ENCODE measurements at places on chromosomes 6 and 20.

- no peak for DNase-seq
Measured at GRCh38 chr6:90025523-90026061, 131.3 kb downstream of the GJA10 start.

DNA sequence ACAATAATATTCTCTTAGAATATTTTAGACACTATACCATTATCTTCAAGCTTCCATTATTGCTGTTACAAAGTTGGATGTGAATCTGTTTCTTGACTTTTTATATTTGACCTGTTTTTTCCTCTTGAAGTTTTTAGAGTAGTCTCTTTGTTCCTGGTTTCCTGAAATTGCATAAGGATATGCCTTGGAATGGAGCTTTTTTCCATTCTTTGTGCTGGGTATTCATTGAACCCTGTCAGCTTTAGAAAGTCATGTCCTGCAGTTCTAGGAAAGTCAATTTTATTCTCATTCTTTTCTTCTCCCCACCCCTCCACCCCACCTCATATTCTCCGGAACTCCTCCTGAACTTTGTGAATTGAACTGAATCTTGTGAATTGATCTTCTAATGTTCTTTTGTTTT is 92.4 kb upstream of the FOXO3 start:
- DNase-seq: no peak

- DNase-seq: no peak
Measured at GRCh38 chr6:68776354-68776753, 141.3 kb downstream of the ADGRB3 start.

GRCh38 chr6:63839485-63839884 is 203.9 kb downstream of the PHF3 start:
- no peak for DNase-seq

DNA sequence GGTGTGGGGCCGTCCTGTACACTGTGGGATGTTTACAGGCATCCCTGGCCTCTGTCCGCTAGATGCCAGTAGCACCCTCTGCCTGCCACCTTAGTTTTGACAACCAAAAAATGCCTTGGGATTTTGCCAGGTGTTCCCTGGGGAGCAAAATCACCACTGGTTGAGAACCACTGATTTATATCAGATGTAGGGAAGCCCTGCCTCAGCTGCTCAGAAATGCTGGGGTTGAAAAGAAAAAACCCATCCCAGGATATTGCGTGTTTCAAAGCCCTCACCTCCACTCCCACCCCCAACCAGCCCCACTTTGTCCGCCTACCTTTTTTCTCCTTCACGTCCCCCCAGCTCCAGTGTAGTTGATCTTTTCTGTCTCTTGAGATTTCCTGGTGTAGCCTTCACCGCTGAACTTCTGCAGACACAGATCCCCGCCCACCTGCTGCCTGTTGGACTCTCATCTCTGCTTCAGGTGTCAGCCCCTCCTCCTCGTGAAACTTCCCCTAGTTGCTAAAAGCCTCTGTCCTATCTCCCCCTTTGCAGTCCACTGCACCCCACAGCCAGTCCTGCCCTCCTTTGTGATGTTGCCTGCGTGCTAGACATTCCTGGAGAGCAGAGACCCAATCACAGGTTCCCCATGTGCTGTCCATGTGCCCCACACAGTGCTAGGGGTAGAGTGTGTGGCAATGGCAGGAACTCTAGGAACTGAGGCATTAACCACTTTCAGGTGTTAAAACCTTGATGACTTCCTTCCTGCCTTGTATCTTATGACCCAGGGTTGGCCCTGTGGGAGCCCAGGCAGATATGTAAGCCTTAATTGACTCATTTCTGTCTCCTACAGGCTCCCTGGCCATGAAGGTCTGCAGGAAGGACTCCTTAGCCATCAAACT is 98.9 kb downstream of the TBC1D7 start:
- no peak for DNase-seq

DNA sequence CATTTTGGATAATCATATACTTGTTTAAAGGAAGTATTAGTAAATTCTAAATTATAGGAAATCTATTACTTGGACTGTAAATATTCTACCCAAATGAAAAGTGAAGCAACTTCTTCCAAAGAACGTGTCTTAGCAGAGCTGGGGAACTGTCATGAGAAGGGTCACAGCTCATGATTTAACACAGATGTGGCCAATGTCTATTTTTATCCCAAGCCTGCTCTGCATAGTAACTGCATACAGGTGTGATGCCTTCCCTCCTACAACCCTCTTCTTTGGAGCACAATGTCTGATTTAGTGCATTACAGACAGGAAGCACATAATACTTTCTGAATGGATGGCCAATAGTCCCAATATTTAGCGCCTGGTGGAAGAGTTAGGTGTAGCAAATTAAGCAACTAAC is 138.7 kb upstream of the THEMIS start:
- DNase-seq: no peak

- DNase-seq: no peak
Measured at GRCh38 chr6:21228876-21229460, 364.6 kb upstream of the SOX4 start.

- no peak for DNase-seq
Measured at GRCh38 chr20:33162753-33163152, 5.2 kb upstream of the BPIFA2 start.

GRCh38 chr6:11760015-11760473 is 18.6 kb downstream of the ADTRP start:
- no peak for DNase-seq

DNA sequence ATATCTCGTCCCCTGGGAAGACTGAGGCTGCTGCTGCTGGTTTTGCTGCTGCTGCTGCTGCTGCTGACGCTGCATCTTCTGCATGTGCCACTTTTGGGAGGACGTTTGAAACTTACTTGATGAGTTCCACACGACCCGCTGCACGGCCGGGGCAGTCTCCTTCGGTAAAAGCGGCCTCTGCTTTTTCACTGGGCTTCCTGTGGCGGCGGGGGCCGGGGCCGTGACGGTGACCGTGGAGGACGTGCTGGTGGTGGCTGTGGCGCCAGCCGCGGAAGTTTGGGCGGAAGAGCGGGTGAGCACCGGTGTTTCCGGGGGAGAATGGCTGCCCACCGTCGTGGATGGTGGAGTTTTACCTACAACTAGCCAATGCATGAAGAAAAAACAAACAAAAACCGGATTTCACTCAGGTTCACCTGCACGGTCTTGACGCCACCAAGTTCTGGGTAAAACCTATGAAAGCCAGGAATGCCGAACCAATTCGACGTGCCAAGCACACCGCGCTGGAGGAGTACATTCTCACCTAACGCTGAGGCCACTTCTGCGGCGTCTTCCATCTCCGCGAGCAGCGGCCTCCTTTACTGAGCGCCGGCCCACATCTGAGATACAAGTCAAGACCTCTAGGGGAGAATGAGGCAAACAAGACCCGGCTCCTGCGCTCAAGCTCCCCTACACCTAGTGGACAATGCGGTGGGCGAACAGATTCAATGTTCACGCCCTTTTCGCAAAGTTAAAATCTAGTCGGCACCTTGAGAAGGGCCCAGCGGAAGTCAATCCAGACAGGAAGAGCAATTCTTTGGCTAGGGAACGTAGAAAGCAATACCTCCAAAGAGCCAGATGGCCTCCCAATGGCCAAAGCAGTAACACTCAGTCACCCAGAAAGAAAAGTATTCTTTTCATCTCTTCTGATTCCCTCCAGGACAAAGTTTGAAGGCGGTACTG is 117.5 kb downstream of the ZMYND8 start:
- no peak for DNase-seq

DNA sequence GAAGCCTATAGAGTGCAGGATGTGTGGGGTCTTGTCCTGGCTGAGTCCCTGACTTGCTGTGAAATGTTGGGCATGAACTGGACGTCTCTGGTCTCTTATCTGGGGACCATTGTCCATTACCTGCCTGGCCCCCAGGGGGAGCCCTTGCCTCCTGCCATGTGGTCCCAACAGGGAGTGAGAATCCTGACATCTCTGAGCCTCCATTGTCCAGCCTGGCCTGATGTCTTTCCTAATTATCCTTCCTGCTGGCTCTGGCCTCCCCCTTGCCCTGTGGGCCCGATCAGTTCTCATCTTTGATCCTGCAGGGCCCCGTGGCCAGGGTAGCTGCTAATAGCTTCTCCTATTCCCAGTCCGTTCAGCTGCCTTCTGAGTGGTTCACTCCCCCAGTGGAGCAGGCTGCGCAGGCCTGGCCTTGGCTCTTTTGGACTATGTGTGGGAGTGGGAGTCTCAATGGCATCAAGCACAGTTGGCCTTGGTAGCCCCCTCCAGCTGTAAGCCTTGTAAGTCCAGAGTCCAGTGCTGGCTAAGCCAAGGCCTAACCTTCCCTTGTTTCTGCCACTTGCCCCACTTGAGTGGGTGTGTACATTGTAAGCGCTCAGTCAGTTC is 77.9 kb upstream of the RALY start:
- no peak for DNase-seq
